ENCODE measurements at places on chromosomes 6 and 20.

GRCh38 chr6:87089135-87089534 lies 5.8 kb downstream of the CGA start:
- no peak for DNase-seq

- DNase-seq, result peak; percentile 23
Observed at GRCh38 chr6:80523531-80523997, 417.1 kb downstream of the BCKDHB start.

- no peak for DNase-seq
Observed at GRCh38 chr6:28208111-28208659, 16.9 kb upstream of the ZSCAN9 start.

DNA sequence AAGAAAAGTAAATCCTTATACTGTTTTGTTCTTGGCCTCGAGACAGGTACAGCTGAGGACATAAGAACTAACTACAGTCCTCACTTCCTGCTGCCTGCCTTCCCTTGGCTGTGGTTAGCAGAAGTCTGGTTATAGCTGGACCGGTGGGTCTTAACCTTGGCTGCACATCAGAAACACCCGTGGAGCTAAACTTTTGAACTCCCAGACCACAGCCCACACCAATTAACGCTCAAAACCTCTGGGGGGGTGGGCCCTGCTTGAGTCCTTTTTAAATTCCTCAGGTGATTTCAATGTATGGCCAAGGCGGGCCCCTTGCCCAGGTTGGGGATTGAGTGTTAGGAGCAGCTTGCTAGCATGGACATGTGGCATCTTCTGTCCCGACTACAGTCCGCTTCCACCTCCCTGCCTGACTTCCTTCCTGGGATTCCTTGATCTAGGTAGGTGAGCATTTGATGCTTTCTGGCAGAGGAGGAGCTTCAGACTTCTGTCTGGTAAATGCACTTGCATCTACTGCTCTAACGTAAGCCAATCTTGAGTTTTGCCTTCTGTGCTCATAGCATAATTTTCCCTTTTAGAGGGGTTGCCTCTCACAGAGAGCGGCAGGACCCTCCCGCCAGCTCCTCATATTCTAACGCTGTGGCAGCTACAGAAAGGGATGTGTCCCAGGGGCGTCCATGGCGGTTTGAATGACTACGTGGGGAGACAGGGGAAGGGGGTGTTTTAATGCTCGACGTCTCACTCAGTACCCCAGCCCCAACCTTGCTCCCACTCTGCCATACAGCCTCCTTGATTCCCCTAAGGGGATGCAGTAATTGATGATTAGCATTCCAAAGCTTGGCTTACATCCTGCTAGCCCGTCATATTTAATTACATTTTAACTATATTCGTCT lies 390.1 kb downstream of the ZFAND3 start:
- DNase-seq, result no peak

Measured in RPMI7951 (cell line).